ENCODE measurements at places on chromosomes 3 and 15. TPM values are rescaled to one million over a fixed set of nuclear protein-coding genes. Genes with fewer than 3 reads are reported as not detected.

Gene HRG
- not detected for total RNA-seq

Gene CYP11A1
- total RNA-seq = not detected

Gene MAP3K13
- 18.8 TPM for total RNA-seq

Gene PLSCR2
- total RNA-seq = not detected

Gene CLEC3B
- 30.3 TPM for total RNA-seq

Gene SLC25A36
- 39.7 TPM for total RNA-seq

Gene FSIP1
- not detected for total RNA-seq

Gene PFN2
- 17.8 TPM for total RNA-seq

Gene SPINT1
- total RNA-seq = 393 TPM

DNA sequence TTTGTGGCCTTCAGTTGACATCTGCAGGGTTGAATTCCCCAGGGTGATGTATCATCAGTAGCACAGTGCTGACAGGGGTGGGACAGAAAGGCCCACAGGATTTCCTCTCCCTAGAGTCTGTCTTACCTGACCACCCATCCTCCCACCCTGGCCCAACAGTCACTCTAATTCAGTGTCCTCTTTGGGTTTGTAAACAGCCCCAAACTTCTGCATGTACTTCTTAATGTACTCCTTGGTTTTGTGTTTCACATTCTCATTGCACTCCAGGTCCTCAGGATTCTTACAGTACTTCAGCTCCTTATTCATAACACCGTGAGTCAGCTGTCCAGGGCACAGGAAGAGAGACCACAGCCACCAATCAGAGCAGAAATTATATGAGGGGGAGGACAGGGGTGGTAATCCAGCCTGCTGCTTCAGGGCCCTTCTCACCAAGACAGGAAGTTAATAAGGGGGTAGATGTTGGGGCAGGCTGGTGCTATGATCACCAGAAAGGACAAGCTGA lies 37.5 kb downstream of the NBEAL2 start:
- DNase-seq = no peak

GRCh38 chr3:44223299-44223698 lies 18.4 kb upstream of the TOPAZ1 start:
- DNase-seq = no peak

DNA sequence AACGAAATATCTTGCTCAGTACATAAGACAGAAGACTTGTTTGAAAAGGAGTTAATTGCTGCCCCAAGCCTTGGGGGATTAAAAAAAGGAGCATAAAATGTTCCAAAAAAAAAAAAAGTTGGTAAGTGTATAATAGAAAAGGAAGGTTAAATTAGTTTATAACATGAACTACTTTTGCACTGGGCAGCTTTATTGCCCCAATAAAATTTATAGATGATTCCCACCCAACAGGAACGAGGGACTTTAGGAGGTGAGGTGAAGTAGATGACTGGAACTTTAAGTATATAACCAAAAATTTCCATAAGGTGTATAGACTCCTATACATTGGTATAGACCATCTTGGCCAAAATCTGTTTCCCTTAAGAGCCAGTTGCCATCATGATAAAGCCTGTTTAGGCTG lies 14.8 kb downstream of the PPP2R3A start:
- DNase-seq = no peak

DNA sequence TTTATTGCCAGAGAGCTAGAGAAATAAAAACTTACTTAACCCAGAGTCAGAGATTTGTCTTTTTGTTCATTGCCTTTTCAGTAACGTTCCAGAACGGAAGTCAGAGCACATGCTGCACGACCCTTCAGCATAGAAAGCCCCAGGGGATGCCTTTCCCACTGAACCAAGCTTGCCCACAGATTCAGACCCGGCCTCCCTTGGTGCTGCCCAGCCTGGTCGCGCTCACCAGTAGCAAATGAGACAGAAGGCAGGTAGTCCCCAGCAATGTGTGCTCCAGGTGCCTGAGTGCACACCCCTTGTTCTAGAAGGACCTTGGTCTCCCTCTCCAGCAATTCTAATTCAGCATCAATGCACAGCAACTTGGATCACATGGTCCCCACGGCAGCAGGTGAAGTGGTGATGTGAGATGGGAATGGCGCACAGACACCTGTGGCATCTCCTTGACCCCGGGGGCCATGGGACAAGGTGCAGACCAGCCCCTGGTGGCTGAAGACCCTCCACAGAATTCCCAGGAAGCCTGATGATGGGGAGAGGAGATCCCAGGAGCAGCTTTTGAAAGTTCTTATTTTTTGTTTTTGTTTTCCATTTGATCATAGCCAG lies 91.8 kb upstream of the IQSEC1 start:
- no peak for DNase-seq

DNA sequence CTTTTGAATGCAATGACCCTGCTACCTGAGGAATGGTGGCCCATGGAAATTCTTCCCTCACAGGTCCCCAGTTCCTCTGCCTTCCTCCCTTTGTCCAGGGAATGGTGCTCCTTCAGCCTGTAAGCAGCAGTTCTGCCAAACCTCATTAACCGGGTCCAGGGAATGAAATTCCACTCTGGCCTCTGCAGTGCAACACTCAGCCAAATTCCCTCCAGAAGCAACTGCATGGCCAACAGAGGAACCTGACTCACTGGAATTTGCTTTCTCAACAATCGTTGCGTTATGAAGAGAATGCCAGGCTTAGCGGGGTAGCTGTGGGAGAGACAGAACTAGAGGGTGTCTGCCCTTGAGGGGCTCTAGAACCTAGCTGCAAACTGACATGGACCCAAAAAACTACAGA lies 449.4 kb upstream of the PROK2 start:
- no peak for DNase-seq

DNA sequence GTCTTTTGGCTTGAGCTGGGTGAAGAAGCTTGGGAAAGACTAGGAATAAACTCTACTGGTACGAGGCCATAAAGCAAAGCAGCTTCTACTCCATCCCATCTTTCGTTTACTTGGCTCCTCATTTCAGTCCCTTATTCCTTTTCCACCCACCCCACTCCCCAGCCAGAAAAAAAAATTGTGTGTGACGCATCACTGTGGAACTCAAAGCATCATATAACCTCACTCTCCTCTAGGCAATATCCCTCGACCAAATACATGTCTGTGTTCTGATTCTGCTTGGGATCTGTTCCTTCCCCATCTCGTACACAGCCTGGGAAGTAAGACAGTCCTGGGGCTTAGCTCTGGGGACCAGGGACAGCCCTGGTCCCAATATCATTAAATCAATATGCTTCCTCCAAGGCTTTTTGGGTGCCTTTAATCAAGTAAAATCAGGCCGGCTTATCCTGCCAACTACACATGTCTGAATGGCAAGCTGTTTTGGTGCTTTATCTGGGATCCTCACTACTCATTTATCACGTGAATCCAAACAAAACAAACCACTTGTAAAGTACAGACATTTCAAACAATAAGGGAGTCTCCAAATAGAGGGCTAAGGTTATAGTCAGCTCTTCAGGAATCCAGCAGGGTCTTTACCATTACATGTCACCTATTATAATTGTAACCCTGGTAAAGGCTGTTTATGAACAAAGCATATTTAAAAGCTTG lies 74.9 kb upstream of the ZBED2 start:
- no peak for DNase-seq

DNA sequence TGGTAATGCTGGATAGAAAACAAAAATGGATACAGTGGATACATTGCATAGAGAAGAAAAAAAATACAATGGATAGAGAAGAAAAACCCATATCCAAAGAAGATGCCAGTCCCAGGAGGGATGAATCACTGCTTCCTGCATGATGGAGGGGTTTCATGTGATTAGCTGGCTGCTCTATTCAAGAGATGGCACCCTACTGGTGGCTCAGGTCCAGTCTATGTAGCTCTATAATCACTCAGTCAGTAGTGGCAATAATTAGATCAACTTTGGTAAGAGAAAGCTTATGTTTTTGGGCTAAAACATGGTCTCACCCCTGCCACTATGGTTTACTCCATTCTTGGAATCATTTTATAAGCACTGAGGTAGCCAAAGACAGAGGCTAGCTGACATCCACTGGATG lies 33.7 kb upstream of the NOX5 start:
- DNase-seq = no peak

DNA sequence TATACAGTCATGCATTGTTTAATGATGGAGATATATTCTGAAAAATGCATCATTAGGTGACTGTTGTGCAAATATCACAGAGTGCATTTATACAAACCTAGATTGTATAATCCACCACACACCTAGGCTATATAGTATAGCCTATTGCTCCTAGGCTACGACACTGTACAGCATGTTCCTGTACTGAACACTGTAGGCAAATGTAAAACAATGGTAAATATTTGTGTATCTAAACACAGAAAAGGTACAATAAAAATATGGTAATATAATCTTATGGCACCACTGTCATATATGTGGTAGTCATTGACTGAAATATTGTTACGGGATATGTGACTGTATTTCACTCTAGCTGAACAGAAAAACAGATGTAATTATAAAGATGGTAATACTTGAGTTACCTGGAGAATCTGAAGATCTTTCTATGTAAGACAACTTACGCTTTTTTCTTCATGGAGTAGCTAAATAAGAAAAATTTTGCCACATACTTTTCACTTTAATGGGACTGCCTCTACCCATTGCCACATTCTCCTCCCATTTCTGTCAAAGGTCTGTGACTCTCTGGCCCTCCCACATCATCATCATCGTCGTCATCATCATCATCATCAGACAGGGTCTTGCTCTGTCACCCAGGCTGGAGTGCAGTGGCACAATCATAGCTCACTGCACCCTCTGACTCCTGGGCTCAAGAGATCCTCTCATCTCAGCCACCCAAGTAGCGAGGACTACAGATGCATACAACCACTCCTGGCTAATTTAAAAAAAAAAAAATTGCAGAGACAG lies 7.2 kb downstream of the PCOLCE2 start:
- DNase-seq = no peak

GRCh38 chr3:144663456-144664436 lies 692.1 kb downstream of the DIPK2A start:
- DNase-seq = no peak

- DNase-seq = no peak
Measured at GRCh38 chr15:60407415-60407805, 9.6 kb upstream of the ANXA2 start.

DNA sequence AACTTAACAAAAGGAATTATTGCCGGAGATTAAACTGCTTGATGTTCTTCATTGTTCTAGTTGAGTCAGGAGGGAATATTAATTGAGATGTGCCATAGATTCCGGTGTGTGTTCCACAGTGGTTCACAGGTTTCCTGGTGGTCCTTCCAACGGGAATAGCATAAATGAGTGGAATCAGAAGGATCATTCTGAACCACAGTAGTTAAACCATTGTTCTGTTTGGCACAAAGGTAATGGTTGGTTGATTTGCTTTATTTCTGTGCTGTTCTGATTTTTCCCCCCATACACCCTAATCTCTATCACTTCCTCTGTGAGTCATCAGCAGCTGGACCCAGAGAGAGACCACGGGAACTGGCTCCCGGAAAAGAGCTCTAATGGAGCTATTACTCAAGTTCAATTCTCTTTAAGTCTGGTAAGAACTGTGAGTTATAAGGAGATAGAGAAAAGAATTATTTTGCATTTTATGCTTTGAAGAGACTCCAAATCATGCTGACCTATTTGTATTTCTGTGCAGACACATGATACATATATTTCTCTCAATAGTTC lies 627.2 kb downstream of the ZIC1 start:
- no peak for DNase-seq

GRCh38 chr3:20123131-20123652 lies 62.8 kb downstream of the SGO1 start:
- DNase-seq = no peak

DNA sequence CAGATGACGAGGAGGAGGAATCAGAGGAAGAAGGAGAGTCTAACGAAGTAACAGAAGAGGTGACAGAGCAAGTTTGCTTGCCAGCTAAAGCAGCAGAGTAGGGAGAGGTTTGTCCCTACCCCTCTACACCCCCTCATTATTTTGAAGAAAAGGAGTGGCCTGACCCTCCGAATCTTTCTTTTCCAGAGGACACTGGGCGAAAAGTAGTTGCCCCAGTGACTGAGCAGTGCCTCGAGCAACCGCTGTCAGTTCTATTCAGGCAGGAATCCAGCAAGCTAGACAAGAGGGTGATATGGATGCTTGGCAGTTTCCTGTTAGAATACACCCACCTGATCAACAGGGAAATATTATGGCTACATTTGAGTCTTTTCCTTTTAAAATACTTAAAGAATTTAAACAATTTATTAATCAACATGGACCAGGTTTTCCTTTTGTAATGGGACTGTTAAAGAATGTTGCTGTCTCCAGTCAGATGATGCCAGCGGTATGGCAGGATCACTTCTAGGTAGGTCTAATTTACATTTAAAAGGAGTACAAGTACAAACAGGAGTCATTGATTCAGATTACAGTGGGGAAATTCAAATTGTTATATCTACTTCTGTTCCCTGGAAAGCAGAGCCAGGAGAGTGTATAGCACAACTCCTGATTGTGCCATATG lies 31.9 kb upstream of the ACVR2B start:
- no peak for DNase-seq

DNA sequence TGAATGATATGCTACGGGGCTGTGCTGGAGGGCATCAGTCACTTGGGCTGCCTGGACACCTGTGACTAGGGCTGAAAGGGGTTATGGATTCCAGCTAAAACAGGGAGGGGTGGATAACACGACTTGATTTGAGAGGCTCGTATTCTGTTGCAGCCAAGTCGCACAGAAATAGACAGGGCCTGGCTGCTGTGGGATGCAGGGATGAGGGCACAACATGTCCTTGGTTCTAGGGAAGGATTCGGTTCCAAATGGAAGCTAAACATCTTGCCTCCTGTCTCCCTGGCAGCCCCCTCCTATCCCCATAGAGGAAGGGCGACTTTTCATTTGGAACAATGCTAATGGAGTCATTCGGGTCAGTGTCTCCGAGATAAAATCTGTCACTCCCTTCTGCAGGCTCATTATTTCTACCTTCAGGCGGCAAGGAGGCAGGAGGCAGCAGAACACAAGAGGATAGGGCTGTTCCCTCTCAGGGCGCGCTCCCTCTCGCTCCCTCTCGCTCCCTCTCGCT lies 433.8 kb upstream of the RBMS3 start:
- no peak for DNase-seq

- DNase-seq = no peak
Measured at GRCh38 chr3:184144505-184144904, 9.3 kb downstream of the EIF2B5 start.

DNA sequence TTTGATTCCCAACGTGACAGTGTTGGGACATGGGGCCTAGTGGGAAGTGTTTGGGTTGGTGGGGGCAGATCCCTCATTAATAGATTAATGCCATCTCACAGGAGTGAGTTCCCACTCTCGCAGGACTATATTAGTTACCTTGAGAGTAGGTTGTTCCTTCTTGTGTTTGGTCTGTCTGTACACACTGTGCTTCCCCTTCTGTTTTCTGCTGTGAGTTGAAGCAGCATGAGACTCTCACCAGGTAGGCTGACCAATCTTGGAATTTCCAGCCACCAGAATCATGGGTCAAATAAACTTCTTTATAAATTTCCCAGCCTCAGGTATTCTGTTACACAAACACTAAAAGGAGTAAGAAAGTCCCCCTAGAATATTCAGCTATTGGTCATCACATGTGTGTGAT lies 145.4 kb downstream of the ERC2 start:
- DNase-seq = no peak

GRCh38 chr3:184656829-184657681 lies 54.8 kb downstream of the MAGEF1 start:
- no peak for DNase-seq

GRCh38 chr3:113018536-113019181 lies 27.9 kb downstream of the GTPBP8 start:
- DNase-seq = no peak

Measured in suprapubic skin (tissue), 4 donors.